Cardiac fibroblast (primary cell): ENCODE measurements at places on chromosomes 5 and 9.
A peak's percentile ranks its signal among the peaks of the same experiment; 100 is the strongest.

DNA sequence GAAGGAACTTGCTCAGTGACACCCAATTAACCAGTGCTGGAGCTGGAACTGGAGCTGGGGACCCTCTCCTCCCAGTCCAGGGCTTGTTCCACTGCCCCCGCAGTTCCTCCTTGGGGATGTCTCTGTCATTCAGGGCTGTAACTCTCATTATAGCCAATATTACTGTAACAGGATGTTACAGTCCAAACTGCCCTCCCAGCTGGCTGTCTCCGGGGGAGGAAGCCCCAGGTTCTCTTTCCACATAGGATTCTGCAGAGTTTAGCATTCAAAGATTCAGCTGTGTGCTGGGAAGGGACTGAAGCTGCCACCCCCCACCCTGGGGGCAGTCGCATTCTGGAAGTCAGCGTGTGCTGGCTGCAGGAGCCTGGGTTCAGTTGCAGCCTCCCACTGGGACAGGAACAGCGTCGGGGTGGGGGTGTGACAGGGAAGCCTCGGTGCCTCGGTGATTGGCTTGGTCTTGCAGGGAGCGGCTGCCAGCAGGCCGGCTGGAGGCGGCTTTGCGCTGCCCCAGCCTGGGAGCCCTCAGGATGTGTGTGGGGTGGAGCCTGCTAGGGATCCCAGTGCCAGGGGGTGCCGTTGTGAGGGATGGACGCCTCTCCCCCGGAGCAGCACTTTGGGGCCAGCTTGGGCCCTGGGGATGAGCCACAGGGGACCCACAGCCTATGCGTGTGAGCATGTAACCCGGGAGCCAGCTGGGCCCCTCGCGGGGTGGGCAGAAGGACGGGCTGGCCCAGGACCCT lies 101.1 kb downstream of the RGS3 start:
- DNase-seq: peak; percentile 82

DNA sequence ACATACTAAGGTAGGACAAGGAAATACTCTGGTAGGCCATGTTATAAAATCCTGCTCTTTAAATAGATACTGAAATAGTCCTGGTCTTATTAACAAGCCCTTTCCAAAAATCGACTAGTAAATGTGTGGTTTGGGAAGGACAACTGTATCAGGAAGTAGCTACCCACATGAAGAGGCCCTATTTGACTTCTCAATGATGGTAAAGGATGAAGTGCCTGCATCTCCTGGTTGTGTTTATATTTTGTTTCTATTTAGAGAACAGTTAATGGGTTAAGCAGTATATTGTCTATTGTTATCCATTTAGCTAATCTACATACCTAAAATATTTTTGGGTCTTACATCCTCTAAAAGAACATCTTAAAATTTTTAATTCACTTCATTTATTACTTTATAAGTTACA lies 12.5 kb downstream of the GDF9 start:
- no peak for DNase-seq

GRCh38 chr5:16736158-16736995 lies 119.6 kb upstream of the RETREG1 start:
- peak; percentile 75 for DNase-seq

DNA sequence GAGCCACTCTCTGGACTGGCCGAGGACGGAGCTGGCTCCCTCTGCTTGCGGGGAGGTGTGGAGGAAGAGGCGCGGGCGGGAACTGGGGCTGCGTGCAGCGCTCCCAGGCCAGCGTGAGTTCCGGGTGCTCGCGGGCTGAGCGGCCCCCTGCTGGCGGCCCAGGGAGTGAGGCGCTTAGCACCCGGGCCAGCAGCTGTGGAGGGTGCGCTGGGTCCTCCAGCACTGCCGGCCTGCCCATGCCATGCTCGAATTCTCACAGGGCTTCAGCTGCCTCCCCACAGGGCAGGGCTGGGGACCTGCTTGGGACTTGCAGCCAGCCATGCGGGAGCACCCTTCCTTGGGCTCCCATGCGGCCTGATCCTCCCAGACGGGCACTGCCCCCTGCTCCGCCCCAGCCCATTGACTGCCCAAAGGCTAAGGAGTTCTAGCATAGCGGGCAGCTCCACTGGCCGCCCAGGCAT lies 416.9 kb downstream of the MRPS30 start:
- DNase-seq: no peak

DNA sequence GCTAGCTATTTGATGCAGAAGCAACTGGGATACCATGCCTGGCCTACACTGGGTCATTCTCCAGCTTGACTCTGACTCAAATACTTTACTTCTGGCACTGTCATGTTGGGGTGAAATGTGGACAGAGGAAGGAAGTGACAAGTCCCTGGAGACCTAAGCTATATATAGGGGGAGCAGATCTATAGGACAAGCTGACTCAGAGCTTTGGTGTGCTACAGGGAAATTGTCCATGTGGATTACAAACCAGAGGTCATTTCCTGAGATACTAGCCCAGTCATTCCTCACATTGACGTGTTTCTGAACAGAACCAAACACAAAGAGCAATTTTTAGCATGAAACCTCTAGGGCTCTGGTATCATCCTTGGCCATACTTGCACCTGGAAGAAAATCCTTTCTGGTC lies 531.6 kb upstream of the CLINT1 start:
- peak; percentile 83 for DNase-seq

- DNase-seq: no peak
These were observed 258.9 kb upstream of the TLE4 start for GRCh38 chr9:79312686-79313421.

DNA sequence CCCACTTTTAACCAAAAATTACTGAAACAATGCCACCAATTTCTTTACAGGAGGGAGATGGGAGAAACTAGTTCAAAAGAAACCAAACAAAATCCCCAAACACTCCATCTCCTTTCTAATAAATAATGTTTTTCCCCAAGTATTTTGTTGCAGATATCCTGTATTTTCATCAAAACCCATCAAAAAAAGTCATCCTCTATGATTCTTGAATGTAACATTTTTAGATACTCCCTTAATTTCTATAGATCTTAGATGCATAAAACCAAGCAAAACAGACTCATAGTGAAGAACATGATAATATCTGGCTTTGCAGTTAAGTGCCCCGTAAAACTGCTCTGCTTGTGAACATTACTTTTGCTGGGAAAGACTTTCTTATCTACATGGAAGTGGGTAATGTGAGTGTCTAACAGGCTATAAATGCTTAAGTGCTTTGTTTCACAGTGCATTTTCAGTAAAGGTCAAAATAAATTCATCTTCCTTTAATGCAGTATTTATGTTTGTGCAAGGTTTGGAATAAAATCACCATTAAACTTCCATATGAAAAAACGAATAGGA lies 77.3 kb upstream of the TBCA start:
- no peak for DNase-seq
